Epithelial cell of proximal tubule (primary cell): ENCODE measurements at places on chromosomes 3 and 15. TPM values are rescaled to one million over a fixed set of nuclear protein-coding genes. Genes with fewer than 3 reads are reported as not detected.

Gene RBPMS2
- 0.36 and 0.58 TPM in 2 replicates for total RNA-seq

Gene CHRM5
- not detected in 2 replicates for total RNA-seq

- no peak for DNase-seq
Observed at GRCh38 chr3:76021376-76021775, 236.0 kb upstream of the ZNF717 start.

Gene TM4SF18
- total RNA-seq, result 1.4 TPM in 2 replicates

- no peak for DNase-seq
Observed at GRCh38 chr15:51298620-51299019, 39.8 kb downstream of the CYP19A1 start.

DNA sequence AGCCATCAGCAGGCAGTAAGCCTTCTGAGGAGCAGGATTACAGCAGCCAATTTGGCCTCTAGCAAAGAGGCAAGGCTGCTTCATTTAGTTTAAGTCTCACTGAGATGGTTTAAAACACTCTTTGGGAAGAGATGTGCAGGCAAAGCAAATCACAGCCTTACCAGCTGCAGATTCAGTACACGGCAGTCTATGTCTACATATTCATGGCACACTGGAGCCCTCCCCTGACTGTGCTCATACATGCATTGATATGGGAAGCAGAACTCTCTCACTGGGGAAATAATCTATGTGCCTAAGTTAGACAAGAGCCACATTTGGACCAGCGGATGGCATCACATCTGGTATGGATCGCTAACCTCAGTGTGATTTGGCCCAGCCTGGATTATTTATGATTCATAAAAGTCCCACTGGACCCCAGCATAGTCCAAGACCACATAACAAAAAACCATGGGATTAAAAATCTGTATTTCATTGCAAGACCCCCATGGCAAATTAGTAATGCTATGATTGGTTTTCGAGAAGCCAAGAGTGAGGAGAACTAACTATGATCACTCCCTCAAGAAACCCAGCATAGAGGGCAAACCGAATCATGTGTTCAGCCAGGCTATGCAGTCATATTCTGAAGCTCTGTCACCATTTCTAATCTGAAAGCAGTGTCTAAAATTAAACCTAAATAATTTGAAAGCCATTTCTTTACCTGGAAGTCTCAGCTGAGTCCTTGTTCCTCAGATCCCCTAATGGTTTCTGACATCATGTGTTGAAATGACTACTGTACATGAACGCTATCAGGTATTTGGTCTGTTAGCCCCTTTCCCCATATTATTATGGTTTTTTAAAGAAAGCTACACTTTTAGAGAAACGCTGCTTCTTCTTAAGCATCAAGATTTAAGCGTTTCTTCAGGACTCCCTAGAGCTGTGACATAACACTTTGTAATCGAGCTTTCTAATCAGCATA lies 1.2 kb downstream of the PRICKLE2 start:
- no peak for DNase-seq

GRCh38 chr3:67327582-67327981 lies 326.8 kb downstream of the SUCLG2 start:
- DNase-seq, result no peak

Gene MASP1
- not detected in 2 replicates for total RNA-seq

Gene CMTM8
- total RNA-seq, result 8.8 and 9.2 TPM in 2 replicates

DNA sequence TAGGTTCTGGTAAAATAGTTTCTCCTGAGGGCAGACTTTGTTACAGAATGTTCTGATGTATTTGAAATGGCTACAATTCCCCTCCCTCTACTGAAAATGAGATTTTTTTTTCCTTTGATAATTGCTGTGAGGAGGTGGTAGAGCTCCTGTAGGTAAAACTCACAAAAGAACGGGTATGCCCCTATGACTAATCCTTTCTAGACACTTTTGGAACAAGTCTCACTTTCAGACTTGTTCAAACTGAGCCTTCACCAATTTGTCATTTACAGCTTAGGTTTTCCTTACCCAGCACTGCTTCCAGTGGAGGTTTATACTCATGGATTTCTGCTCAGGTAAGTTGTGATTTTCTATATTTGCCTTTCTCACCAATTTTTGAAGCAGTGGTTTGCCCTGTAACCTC lies 115.6 kb downstream of the NLGN1 start:
- no peak for DNase-seq

DNA sequence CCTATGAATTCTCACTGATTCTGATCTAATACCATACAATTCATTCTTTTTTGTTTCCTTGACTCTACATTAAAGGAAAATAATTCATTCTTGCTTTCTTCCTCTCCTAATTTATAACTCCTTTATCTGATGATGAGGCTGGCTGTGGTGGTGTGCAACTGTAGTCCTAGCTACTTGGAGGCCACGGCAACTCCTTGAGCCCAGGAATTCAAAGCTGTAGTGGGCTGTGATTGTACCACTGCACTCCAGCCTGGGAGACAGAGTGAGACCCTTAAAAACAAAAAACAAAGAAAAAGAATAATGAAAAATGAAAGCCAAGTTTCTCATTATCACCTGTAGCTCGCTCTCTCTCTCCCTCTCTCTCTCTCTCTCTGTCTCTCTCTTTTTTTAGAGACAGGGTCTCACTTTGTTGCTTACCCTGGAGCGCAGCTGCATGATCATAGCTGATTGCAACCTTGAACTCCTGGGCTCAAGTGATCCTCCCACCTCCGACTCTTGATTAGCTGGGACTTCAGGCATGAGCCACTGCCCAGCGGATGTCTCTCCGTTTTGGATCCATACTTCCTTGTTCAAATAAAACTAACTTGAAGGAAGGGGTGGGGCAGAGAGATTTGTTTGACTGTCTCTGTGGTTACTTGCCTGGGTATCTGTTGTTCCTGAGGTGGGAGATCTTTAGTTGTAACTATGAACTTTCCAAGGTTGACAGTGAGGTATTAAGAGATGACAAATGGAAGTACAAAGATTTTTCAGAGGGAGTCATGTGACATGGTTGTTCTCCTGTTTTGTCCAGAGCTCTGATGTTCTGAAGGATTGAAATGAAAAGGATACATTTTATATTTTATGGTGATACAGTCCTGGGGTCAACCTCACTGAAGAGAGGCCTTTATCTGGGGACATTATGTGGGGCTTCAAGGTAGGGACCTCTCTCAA lies 46.9 kb downstream of the STARD9 start:
- no peak for DNase-seq

Gene CKMT1A
- total RNA-seq, result 4.0 and 8.1 TPM in 2 replicates

DNA sequence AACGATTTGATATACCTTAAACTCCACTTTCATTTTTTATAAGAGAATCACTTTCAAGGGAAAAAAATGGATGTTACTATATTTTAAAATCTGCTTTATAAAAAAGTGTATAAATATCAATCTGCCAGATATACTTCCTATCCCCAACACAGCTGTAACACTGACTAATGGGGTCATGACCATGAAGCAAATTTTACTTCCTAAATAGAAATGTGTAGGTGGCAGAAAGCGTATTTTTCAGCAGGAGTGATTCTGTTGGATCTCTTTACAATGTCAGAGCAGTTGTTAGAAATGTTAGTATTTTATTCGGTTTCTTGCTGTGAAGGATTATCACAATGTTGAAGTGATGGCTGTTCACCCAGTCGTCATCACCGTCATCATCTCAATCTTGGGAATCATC lies 5.5 kb upstream of the C15orf40 start:
- DNase-seq, result no peak

Gene ABHD14A
- 13.8 and 18.9 TPM in 2 replicates for total RNA-seq

- DNase-seq, result no peak
Observed at GRCh38 chr3:87358066-87358465, 81.7 kb upstream of the POU1F1 start.

DNA sequence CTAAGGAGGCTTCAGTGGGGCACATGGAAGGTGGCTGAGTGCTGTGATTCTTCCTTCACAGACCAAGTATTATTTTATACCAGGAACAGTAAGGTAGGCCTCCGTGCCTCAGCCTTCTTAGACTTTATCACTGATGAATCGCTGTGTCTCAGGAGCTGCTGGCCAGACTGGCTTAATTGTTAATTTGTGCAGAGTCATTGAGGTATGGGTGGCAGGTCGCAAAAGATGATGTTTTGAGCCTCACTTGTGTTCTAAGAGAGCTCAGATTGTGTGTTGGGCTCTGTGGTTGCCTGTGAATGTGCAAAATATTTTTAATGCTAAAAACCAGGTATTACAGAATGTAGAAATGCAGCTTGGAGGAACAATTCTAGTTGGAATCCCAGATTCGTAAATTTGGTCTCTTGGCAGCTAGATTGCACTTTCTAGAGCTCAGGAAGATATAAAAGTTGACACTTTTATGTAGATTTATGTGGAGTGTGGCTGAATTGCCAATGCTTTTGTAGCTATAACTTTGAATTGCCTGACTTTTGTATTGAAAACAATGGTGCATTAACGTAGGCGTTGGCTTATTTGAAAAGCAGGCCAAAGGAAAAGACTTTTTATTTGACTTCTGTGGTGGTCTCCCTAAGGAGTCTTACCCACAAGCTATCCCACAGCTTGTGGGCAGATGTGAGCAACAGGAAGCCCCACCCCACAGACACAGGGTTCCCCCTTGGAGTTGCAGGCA lies 53.4 kb downstream of the LARS2 start:
- DNase-seq, result no peak

- DNase-seq, result no peak
Observed at GRCh38 chr3:5791558-5791957, 604.1 kb downstream of the EDEM1 start.

GRCh38 chr15:24919446-24919845 lies 35.3 kb upstream of the SNRPN start:
- no peak for DNase-seq

GRCh38 chr3:40920041-40920440 lies 279.3 kb upstream of the CTNNB1 start:
- DNase-seq, result peak; percentile 76

GRCh38 chr15:89499156-89499555 lies 2.8 kb upstream of the RHCG start:
- no peak for DNase-seq

- no peak for DNase-seq
Observed at GRCh38 chr3:152459118-152459515, 190.4 kb downstream of the MBNL1 start.

GRCh38 chr3:187807086-187807862 lies 62.0 kb upstream of the BCL6 start:
- DNase-seq, result peak; percentile 49

DNA sequence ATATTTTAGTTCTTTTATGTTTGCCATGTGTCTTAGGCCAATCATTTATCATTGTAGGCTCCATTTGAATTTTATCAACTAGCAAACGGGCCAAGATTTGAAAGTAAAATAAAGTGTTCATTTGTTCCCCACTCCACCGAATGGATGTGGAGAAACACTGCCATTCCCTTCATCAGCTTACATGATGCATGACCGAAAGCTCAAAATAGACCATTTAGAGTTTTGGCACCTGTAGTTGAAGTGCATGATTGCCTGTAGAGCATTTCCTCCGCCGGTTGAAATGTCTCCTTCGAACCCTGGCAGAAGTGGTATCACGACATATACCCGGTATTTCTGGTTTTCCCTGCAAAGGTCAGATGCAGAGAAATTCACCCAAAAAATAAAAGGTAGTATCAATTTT lies 165.6 kb downstream of the PLD1 start:
- DNase-seq, result no peak

- DNase-seq, result peak; percentile 99
Observed at GRCh38 chr3:42036483-42036823, 54.7 kb upstream of the TRAK1 start.

DNA sequence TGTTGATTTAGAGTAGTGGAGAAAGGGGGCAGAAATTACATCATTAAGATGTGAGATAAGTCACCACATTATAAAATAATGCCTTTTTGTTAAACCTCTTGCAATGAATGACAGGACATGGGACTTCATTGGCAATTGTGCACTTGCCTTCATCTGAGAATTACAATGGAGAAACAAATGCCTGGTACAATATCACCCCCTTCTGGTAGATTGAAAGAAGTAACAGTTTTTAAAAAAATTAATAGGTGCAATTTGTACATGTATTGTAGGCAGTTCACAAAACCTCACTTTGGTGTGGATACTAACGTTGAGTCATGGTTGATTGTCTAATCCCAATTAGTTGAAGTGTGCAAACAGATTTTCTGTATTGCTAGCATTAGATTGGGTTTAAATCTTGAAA lies 4.6 kb upstream of the P2RY14 start:
- DNase-seq, result no peak

Gene ARGFX
- total RNA-seq, result not detected in 2 replicates

- DNase-seq, result no peak
Observed at GRCh38 chr3:34842706-34843480, 796.4 kb upstream of the ARPP21 start.

DNA sequence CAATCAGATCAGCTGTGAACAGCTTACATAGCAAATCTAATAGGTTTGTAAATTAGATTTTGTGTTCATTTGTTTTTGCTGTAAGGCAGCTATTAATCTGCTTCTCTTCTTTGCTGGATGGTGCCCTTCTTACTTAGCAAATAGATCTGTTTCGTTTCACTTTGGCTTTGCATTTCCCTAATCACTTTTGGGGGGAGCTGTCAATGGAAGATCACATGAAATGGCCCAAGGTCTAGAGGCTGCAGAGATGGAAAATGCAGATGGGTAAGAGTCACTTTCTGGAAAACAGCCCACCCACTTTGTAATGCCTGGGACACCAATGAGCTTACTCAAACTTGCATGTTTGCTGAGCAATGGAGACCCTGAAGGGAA lies 36.4 kb downstream of the ST8SIA2 start:
- DNase-seq, result no peak

Gene PFKFB4
- total RNA-seq, result 8.8 and 19.3 TPM in 2 replicates

GRCh38 chr3:41502023-41502422 lies 302.7 kb downstream of the CTNNB1 start:
- DNase-seq, result no peak

GRCh38 chr3:193884027-193884426 lies 251.9 kb upstream of the HES1 start:
- DNase-seq, result no peak

- DNase-seq, result no peak
Observed at GRCh38 chr15:96088650-96089049, 241.8 kb upstream of the NR2F2 start.

Gene HOMER2
- total RNA-seq, result 41.4 and 48.8 TPM in 2 replicates

Gene SMCO1
- total RNA-seq, result not detected in 2 replicates

- no peak for DNase-seq
Observed at GRCh38 chr3:126416943-126417342, 22.2 kb downstream of the CFAP100 start.

DNA sequence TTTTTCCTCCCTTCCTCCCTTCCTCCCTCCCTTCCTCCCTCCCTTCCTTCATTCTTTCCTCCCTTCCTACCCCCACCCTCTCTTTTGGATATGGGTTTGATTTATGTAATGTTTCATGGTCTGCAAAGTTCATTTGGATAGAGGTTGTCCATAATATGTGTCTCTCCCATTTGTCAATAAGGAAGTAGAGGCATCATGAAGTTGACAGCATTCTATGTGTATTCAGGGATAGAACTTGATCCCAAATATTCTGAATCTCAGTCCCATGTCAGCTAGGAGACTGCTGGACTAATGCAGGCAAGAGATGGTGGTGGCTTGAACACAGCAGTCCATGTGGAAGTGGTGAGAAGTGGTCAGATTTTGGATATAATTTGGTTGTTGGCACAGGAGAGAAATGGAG lies 90.7 kb upstream of the SLC6A6 start:
- no peak for DNase-seq

GRCh38 chr15:68370768-68371151 lies 61.2 kb downstream of the ITGA11 start:
- no peak for DNase-seq

- no peak for DNase-seq
Observed at GRCh38 chr15:76149291-76149915, 89.6 kb downstream of the TMEM266 start.

- no peak for DNase-seq
Observed at GRCh38 chr3:151445273-151446001, 15.4 kb downstream of the IGSF10 start.

GRCh38 chr15:58521293-58521991 lies 89.7 kb downstream of the LIPC start:
- peak; percentile 93 for DNase-seq
